NB4 (cell line): ENCODE measurements at places on chromosomes 1 and 21.

DNA sequence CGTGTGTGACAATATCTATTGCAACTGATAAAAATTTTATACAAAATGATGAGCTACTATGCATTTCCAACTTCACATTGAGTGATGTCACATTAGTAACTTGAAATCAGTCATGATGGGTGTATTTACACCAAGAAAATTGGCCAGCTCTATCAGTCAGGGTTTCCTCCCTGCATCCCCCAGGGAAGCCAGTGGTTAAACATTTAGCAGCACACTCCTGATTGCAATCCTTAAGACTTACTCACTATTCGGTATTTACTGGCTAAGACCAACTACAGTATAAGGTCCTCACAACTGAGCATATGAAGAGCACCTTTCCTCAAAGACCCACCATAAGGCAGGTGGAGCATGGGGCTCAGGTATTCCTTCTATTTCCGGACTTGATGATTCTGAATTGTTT, 41.3 kb upstream of the PTGFRN start:
- DNase-seq: peak; percentile 36

DNA sequence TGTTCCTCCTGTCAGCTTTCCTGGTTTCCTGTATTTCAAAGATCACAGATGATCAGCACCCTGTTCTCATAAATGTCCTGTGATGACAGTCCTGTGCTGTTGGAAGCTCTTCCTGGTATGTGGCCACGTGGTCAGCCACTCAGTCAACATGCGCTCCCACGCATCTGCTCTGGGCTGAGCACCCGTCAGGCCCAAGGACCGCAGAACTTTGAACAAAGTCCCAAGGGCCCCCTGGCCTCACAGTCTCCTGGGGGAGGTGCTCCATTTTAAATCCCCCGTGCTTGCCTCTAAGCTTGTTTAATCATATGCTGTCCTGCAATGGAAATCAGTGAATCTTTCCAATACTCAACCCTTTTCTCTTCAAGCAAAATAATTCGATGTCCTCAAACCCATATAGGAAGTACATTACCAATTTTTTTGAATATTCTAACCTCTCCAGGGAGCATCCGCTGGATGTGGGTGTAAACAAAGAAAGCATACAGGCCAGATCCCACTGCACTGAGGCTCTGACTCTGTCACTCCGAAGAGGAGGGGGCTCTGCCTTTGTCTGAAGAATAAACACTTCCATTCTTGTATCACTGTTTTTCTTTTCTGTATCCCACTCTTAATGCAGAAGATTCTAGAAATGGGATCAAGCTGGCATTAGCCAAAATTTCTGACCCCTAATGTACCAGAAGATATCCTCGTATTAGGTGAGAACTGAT, 250.3 kb downstream of the SDCCAG8 start:
- DNase-seq: peak; percentile 92

DNA sequence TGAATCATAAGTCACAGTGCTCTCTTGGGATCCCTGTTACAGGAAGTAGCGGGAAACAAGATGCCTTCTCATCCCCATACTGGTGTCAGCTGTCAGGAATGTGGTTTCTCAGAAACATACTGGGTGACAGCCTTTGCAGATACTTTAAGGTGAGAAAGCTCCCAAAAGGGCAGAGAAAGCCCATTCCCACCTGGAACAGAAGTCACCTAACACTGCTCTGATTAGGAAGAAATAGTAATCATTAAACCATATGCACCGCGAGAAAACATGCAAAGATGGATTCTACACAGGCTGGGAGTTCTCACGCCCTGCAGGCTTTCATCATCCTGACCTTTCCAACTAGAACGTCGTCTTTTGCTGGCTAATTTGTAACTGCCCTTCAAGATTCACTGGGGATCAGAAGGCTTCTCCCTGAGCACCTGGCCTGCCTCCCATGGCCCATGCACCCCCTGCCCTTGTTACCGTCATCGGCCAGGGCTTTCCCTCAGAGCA, 46.2 kb upstream of the SLC44A3 start:
- DNase-seq: no peak

DNA sequence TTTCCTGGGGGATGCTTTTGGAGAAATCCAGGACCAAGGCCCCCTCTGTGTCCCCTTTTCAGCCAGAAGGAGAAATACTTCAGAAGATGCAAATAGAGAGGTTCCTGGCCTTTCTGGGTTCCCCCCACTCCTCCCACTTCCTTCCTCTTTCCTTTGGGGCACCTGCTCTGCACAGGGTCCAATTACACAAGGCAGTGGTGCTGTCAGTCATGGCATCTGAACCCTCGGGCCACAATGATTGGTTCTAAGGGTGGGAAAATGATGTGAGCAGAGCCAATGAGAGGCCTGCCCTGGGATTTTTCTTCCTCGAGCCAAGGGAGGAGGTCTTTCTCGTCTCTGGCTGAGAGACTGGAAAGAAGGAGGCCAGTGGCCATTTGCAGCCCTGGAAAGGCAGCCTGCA, 282.2 kb downstream of the NPHP4 start:
- peak; percentile 55 for DNase-seq

DNA sequence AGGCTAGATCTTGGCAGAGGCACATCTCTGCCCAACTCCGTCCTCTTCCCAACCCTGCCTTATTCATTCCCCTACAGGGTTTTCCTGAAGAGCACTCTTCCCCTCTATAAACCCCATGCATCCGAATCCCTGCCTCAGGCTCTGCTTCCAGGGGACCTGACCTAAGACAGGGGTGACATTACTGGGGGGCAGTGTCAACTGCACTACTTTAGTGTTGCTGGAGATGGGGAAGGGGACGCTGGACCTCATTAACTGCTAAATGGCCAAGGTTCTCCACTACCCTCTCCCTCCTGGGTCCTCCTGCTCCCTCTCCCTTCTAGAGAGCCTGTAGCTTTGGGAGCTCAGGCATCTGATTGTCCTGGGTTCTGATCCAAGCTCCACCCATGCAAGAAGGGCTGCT, 126.2 kb downstream of the GRIK3 start:
- no peak for DNase-seq

GRCh38 chr1:200528858-200529606, 91.5 kb downstream of the KIF14 start:
- no peak for DNase-seq

DNA sequence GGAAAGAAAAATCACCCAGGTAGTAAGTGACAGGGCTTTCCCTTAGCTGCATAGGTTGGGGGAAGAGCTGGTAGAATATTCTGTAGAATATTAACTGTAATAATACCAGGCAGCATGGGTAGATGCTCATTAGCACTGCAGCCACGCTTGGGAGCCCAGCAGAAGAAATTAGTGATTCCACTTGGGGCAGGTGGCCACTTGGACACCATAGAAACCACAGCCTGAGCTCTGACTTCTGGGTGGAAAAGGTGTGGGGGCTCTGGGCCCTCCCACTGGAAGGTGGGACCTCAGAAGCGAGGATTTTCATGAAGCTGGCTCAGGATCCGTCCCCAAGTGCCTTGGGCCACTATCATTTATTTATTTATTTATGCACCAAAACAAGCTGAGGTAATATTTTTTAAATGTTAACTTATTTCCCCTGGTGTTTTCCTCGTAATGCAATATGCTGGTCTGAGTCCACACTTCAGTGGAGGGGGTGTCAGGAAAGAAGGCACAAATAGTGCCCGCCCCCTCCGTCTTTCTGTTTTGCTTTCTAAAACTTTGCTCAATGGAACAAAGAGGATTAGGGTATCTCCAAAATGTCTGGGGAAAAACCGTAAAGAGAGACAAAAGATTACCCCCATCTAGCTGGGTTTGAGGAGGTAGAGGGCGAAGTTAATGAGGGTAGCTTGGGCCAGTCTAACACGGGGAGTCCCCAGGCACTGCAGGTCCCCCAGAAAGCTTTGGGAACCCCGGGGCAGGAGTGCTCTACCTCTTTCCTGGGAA, 75.2 kb upstream of the GADD45A start:
- DNase-seq: no peak

- DNase-seq: no peak
These were observed 29.3 kb upstream of the PCP4 start for GRCh38 chr21:39837861-39838359.

- DNase-seq: no peak
These were observed 1.3 kb downstream of the CDK18 start for GRCh38 chr1:205505791-205506190.

DNA sequence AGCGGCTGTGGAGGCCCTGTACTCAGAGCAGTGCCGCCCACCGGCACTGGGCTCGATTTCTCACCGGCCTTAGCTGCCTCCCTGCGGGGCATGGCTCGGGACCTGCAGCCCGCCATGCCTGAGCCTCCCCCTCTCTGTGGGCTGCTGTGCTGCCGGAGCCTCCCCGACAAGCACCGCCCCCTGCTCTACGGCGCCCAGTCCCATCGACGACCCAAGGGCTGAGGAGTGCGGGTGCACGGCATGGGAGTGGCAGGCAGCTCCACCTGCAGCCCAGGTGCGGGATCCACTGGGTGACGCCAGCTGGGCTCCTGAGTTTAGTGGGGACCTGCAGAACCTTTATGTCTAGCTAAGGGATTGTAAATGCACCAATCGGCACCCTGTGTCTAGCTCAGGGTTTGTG, 5.2 kb upstream of the SOD1 start:
- no peak for DNase-seq

DNA sequence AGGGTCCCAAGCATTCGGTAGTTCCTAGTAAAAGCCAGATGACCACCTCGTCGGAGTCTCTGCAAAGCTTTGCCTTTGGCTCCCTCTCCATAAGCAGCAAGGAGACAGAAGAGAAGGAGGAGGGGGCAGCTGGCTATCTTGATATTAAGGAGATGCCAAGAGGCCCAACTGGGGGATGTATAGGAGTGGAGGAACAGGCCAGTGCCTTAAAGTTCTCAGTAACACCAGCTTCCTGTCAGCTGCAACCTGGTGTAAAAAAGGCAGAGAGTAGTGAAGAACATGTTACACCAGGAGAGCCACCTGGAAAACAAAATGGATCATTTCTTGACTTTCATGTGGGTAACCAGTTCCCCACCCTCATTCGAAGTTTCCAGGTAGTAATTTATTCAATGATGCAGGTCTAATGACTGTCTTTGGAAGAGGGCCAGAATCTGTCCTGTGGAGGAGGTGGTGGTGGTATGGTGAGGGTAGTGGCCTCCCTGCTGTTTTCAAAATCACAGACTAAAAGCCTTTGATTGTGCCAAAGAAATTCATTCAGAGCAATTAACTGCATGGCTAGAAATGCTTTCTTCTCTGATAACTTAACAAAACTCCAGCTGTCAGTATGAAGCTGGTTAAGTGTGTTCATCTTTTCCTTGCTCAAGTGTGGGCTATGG, 27.3 kb downstream of the TMEM200B start:
- DNase-seq: no peak

GRCh38 chr1:58724483-58724882, 24.6 kb upstream of the MYSM1 start:
- no peak for DNase-seq

- peak; percentile 88 for DNase-seq
These were observed 1.9 kb upstream of the GNAI3 start for GRCh38 chr1:109546311-109547109.

GRCh38 chr1:232046451-232047306, 420.1 kb downstream of the DISC1 start:
- no peak for DNase-seq

- DNase-seq: no peak
These were observed 13.5 kb downstream of the COL18A1 start for GRCh38 chr21:45418301-45419071.

DNA sequence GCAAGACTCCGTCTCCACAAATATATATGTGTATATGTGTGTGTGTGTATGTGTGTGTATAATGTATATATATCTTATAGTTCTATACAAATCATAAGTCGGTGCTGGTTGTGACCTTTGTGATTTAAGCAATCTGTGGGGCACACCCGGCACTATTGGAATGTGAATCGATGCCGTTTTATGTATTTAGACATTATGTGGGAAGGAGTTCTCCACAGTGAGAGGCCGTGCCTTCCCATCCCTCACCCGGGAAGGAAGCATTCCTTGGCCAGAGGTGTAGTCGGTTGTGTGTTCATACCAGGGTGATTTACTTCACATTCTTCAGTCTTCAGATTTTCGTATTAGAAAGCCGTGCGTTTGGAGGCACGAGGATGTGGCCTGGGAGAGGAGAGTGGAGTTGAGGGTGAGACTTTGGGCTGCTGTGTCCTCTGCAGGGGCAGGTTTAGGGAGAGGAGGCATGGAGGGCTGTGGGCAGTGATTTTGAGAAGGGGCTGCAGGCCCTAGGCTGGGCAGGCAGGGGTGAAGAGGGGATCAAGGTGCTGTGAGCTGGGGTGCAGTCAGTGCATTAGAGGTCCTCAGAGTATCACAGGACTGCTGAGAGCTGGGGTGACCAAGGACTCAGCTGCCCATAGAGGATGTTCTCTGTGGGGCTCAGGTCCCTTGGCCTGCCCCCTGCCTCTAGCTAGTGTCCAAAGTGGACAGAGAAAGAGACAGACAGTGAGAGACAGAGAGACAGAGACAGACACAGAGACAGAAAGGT, 57.7 kb downstream of the TRIM11 start:
- no peak for DNase-seq

DNA sequence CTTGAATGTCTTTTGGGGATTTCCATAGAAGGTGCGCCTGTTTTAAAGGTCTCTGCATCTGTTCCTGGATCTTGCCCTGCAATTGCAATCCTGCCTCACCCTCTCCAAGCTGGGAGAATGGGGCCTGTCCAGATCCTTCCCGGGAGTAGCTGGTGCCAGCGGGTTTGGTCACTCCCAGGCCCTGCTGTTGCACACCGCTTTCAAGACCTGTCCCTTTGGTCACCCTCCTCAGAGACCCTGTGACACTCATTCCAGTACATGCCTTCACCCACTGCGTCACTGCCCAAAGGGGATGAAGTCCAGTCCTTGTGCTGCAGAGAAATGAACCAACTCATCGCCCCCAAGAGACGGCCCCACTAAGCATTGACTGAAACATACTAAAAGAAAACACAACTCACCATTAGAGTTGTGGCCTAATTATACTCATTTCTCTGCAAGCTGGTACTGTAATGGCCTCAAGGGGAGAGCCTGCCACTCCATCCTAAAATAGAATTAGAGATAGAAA, 1.9 kb upstream of the IRF2BP2 start:
- DNase-seq: peak; percentile 60

GRCh38 chr1:75198761-75199160, 64.6 kb downstream of the LHX8 start:
- DNase-seq: no peak

DNA sequence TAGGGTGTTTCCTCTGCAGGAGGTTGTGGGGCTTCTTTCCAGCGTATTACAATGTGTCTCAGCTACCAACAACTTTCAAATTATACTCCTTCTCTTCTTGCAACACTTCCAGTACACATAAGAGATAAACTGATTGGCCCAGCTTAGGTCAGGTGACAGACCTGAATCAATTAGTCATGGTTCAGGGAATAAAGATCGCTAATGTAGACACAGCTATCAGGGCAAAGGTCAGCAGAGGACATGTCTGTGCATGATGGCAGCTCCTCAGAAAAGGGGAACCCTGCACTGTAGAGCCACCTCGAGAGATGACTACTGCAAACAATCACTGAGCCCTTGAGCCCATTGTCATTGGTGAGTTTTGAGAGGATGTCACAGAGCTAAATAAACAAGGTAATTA, 36.8 kb upstream of the PKN2 start:
- DNase-seq: peak; percentile 71

DNA sequence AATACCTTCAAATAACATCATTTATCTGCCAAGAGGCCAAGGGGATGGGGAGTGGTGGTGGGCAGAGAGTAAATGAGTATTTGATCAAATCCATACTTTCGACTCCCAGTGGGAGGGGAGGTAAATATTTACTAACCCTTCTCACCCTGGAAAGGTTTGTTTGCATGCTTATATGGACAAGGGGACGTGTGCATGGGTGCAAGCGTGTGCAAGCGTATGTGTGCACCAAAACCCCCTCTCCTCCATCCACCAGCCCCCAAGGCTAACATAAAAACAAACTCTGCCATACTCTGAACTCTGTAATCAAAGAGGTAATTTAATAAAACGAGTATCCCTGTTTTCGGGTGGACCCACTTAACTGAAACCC, 58.0 kb downstream of the SYF2 start:
- no peak for DNase-seq
